ENCODE measurements at places on chromosomes 16 and 17. TPM values are rescaled to one million over a fixed set of nuclear protein-coding genes. Genes with fewer than 3 reads are reported as not detected.

DNA sequence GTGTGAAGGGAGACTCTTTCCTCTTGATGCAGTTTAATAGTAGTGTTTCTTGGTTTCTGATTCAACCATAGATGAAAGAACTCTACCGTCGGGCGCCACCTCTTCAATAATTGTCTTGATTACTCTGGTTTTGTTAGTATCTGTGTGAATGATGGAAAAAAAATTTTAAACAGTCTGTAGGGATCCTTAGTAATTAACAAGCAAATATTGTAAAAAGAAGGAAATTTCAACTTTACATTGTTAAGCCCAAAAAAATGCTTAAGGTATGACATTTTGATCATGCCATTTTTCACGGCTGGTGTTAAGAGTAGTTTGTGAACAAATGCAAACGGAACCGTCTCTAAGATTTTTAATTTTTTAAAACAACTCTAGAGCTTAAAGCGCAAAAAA lies 4.1 kb downstream of the KRT10 start:
- DNase-seq = no peak

GRCh38 chr16:84643674-84644073 lies 4.6 kb upstream of the KLHL36 start:
- no peak for DNase-seq

The CPHXL gene
- total RNA-seq = not detected

GRCh38 chr17:44558710-44559633 lies 1.7 kb downstream of the FZD2 start:
- DNase-seq = no peak

GRCh38 chr16:46812781-46813540 lies 18.0 kb downstream of the C16orf87 start:
- DNase-seq = no peak

GRCh38 chr16:2769675-2770056 lies 7.4 kb downstream of the ELOB start:
- no peak for DNase-seq

DNA sequence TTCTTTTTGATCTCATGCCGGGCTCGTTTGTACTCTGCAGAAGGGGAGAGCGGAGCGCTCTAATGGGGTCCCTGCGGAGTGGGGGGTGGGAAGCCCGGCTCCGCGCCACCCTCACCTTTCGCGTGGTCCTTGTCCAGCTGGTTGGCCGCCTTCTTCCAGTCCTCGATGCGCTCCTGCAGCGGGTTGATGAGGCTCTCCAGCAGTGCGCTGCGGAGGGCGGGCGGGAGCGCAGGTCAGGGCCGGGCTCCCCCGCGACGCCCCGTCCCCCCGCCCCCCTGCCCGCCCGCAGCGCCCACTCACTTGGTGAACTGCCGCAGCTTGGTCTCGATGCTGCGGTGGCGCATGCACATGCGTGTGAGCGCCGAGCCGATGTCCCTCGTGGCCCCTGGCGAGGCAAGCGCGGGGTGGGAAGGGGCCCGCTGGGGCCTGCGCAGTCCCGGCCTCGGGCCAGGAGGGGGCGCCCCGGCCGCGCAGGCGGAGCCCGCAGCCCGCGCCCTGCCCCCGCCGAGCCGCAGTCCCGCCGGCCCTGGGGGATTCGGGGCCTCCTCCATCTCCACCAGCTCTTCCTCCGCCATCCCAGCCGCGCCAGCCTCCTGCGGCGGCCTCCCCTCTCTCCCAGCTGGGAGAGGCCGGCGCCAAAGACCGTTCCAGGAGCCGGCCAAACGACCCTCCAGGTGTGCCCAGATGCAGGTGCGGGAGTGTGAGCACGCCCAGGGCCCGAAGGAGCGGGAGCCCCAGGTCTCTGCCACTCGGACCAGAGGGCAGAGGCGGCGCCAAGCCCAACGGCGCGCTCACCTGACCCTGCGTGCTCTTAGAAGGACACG lies 6.0 kb downstream of the MTSS2 start:
- no peak for DNase-seq

DNA sequence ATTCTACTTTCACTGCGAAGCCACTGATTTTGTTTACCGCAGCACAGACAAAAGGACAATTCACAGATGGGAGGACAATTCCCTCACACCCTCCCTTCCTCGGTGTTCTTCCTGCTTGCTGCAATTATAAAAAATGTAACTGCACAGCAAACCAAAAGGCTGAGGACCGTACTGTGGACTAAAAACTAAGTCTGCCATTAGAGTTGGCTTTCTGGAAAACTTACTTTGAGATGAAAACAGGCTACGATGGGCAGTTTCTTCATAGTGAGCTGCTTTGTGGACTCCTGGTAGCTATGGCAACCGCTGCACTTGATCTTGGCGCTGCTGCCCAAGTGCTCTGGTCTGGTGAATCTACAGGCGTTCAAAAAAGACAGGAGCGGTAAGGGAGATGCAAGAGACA lies 35.2 kb downstream of the USP22 start:
- no peak for DNase-seq

DNA sequence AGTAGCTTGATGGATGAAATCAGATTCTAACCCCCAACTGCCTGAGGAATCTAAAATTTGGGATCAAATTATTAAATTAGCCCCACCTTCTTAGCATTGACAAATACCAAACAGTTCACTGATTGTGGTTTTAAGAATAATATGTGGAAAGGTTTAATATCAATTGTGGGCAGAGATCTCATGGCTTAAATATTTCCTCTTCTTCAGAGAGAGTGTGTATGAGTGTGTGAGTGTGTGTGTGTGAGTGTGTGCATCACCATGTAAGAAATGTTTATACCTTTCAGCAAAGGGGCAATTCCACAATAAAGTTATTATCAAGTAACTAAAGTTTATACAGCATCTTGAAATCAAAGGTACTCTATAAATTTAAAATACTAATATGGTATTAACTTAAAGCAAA lies 3.2 kb downstream of the SMURF2 start:
- no peak for DNase-seq

DNA sequence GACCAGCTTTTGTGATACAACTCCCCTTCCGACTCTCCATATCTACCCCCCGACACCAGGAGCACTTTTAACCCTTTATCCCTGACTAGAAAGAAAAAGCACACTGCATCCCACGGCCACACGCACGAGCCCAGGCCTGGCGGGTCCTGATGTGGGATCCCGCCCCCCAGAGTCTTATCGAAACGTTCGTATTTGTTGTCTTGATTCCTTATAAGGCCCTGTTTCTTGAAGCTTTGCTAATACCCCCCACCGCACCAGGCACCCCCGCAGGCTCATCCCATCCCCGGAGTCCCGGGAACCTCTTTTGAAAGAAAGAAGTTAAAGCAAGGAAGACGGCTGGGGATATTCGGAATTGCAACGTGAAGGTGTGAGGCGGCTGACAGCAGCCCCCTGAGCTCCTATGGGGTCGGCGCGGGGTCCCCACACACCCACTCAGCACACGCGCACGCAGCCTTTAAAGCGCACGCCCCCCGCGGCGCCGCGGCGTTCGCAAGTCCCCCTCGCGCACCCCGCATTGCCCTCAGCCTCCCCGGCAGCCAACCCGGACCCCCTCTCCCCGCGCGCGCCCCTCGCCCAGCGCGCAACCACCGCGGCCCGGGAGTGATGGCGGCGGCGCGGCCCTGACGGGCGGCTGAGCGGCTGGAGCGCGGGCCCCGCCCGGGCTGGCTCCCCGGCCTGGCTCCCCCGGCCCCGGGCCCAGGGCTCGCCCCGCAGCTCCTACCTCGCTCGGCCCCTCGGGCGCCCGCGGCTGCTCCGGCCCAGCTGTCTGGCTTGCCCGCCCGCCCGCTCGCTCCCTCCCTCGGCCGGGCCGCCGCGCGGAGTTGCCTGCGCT lies 448 bp downstream of the STAT5B start:
- peak; percentile 40 for DNase-seq

All from activated CD8-positive, alpha-beta T cell treated with anti-CD3 and anti-CD28 coated beads, Interleukin-2, amount 10 ng/mL, durations not matched to agents 7 days and 5 days (primary cell).